ENCODE measurements at places on chromosomes 4 and X.
A peak's percentile ranks its signal among the peaks of the same experiment; 100 is the strongest.

DNA sequence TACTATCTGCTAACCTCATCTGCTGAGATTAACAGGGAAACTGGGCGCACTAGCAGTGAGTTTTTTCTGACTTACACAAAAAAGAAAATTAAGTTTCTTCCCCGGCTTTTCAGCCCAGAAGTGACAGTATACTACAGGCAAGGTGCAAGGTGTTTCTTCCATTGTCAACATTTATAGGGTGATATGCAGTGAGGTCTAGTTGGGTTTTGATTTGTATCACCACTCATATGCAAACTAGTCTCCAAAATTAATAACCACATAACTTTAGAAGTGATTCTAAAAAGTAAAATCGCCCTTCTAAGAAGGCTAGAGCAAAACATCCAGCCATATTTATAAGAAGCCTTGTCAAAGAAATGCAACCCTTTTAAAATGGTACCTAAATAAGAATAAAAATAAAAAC is 640.1 kb downstream of the ARAP2 start:
- no peak for DNase-seq

- DNase-seq: no peak
These were observed 58.6 kb upstream of the PGRMC2 start for GRCh38 chr4:128346054-128346716.

DNA sequence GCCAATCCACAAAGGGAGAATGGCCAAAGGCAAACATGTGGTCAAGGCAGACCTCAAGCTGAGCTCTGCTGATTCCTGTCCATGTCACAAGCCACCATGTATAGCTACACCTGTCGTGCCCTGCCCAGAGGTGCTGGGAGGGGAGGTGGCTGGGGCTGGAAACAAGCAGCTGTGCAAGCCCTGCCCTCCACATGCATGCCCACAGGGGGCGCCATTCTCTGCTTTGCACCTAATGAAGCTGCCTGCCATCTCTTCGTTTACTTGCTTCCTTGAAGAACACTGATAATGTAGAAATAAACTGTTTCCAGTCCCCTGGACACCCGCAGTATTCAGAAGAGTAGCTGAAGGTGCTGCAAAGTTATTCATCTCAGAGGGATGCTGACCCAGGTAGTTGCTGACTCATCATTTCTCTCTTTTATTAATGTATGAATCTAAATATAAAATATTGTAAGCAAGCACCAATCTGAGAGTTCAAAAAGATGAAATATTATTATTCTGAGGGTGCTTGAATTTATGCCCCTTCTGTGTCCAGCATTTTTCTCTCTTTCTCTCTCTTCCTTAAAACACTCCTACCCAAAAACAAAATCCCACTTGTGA is 278.6 kb downstream of the ADGRA3 start:
- peak; percentile 78 for DNase-seq

GRCh38 chr4:77240469-77241066 is 83.6 kb downstream of the CCNG2 start:
- peak; percentile 81 for DNase-seq

GRCh38 chr4:150212927-150213326 is 134.7 kb downstream of the DCLK2 start:
- DNase-seq: no peak

- no peak for DNase-seq
These were observed 70.3 kb downstream of the ARL9 start for GRCh38 chr4:56575820-56576429.

DNA sequence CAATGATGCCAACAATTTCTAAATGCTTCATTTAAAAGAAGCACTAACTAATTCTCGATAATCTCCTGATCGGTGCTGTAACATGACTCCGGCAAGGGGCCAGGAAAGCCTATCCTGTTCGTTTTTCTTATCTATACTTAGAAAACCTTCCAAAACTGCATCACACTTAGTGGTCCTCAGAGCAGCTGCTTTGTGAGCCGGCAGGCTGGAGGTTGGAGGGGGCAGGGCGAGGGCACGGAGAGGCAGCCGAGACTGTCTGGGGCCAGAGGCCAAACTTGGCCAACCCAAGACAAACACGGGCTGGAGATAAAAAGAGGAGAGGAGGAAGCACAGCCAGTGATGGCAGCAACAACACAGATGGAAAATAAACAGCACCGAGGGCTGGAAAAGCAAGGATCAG is 455.7 kb downstream of the BCOR start:
- no peak for DNase-seq

DNA sequence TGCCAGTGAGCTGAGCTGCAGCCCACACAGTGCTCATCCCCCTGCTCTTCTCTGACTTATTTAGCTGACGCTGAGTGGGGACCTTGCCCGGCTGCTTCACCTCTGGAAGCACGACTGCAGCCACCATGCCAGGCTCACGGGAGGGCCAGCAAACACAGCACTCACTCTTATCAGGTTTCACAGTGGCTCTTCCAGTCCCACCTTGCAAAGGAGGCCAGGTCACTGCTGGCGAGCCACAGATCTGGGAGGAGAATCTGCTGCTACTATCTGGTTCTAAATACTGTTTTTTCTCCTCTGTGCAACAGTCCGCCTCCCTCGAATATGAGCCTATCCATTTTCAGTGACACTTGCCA is 6.7 kb upstream of the SPON2 start:
- DNase-seq: no peak

DNA sequence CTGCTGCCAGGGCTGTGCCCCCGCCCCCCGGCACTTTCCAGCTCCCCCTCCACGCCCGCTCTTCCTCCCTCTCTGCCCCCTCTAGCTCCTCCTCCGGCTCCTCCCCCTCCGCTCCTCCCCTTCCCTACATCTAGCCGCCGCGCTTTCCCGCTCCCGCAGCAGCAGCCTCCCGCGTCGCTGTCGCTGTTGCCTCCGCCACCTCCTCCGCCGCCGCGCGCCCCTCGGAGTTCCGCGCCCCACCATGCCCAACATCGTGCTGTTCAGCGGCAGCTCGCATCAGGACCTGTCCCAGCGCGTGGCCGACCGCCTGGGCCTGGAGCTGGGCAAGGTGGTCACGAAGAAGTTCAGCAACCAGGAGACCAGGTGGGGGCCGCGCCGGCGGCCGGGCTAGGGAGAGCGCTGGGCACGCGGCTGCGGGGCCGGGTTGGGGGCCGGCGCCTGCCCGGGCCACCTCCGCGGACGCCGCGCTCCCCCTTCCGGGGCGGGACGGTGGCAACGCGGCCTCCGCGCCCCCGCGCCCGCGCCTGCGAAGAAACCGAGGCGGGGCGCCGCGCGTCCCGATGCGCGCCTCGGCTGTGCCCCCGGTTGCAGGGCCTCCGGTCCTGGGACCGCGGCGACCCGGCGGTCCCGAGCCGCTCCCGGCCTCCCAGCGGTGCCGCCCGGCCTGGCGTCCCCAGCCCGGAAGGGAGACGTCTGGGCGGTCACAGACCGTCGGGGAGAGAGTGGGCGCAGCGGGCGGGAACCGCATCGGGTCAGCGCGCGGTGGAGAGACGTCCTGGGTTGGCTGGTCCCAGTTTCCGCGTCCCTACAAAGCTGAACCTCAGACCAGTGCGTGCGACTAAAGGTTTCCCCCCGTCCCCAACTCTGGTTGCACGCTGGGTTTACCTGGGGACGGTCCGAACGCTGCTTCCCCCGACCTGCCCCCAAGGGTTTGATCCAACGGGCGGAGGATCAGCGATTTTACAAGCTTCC is at the start of gene PRPS2:
Gene PRPS2, plus strand, starts transcription at position 156 of the 972 bp plus-strand sequence. Its CDS starts 86 bp downstream, at position 242.
- peak; percentile 76 for DNase-seq

DNA sequence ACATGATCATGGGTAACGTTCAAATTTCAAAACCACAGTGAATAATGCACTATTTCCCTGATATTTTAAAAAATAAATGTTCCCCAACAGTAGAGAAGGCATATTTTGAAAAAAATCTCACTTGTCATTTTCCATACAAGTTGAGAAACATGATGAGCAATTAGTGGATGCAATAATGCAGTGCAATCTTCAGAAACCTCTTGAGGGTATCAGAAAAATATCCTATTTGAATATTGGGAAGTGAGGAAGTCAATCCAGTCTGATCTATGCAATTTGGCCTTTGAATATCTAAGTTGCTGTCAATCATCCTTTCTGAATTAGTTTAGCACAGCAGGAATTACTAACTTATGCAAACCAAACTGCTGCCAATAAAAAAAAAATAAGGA is 776.8 kb downstream of the PCDH18 start:
- DNase-seq: no peak

DNA sequence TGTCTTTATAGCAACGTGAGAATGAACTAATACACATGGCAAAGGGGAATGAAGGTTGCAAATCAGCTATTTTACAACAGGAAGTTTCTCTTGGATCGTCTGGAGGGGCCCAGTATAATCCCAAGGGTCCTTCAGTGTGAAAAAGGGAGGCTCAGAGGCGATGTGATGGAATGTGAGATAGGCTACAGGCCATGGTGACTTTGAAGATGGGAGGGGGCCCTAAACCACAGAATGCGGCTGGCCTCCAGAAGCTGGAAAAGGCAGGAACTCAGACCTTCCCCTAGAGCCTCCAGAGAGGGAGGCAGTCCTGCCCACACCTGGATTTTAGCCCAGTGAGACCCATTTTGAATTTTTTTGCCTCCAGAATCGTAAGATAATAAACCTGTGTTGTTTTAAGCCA is 69.4 kb upstream of the PGM2 start:
- DNase-seq: no peak

- DNase-seq: no peak
These were observed 462.7 kb upstream of the RPS6KA3 start for GRCh38 chrX:20729416-20729815.

- no peak for DNase-seq
These were observed 882.7 kb upstream of the PCDH10 start for GRCh38 chr4:132266374-132266773.

DNA sequence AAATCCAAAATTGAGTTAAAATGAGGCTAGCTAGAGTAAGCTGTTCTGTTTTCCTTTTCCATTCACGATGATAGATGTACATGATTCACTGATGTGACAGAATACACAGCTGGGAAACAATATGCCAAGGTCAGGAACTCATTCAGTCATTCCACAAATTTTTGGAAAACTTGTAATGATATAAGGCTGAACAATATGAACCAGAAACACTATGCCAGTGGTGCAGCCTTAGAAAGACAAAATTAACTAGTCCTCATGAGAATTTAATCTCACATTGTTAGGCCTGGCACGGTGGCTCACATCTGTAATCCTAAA is 50.0 kb upstream of the NDST3 start:
- no peak for DNase-seq

- DNase-seq: no peak
These were observed 10.9 kb downstream of the MAD2L1 start for GRCh38 chr4:120055795-120056194.

GRCh38 chr4:135201081-135201480 is 999.5 kb upstream of the PABPC4L start:
- DNase-seq: no peak

DNA sequence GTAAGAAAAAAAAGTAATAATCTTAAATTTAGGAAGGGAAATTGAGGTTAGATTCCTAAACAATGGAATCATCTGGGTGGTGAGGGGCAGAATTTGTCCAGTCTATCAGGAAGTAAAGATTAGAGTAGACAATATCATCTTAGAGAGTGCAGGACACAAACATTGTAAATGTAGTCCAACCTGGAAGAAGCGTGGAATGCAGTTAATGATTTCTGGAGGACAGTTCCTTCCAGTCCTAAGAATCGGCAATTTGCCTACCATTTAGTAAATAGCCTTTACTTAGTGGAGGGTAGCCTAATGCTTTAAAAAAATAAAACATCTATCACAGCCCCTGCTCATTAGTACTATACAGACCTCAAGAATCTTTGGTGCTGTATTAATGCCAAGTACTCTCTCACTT is 147.5 kb upstream of the TTC29 start:
- no peak for DNase-seq

DNA sequence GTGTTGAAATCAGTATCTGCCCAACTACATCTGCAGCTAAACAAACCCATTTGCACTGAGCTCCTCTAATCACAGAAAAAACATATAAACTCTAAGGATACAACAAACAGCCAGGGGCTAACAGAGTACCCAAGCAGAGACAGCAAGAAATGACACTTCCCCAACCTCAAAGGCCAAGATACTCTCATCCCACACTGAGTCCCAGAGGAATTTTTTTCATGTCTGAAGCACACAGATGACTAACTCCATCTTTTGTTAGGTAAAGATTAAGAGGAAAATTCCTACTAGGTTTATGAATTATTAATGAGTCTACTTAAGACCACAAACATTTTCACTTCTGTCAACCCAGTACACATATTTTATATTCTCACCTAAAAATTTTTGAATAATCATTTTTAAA is 31.6 kb downstream of the SEPSECS start:
- DNase-seq: no peak

GRCh38 chr4:17552427-17552826 is 24.6 kb upstream of the LAP3 start:
- DNase-seq: no peak

GRCh38 chr4:18881556-18881955 is 860.0 kb upstream of the LCORL start:
- DNase-seq: no peak

DNA sequence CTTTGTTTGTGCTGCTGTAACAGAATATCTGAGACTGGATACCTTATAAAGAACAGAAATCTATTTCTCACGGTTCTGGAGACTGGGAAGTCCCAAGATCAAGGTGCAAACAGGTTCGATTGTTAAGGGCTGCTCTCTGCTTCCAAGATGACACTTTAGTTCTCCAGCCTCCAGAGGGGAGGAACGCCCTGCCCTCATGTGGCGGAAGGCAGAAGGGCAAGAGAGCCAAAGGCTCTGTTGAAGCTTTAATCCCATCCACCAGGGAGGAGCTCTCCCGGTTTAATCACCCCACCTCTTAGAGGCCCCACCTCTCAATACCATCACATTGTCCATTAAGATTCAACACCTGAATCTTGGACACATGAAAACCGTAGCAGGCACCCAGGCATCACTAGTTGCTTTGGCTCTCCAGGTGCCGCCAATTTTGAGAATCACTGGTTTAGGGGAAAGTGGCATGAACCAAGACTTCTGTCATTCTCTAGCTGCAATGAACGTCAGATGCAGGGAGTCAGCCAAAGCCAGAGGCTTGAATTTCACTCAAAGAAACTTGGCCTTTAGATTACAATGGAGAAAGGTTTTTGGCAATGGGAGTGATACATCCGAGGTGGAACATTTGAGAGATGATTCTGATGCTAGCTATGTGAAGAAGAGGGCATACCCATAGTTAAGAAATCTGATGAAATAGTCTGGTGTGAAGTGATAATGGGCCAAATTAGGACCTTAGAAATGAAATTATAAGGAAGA is 15.7 kb downstream of the FHL1 start:
- DNase-seq: peak; percentile 59

DNA sequence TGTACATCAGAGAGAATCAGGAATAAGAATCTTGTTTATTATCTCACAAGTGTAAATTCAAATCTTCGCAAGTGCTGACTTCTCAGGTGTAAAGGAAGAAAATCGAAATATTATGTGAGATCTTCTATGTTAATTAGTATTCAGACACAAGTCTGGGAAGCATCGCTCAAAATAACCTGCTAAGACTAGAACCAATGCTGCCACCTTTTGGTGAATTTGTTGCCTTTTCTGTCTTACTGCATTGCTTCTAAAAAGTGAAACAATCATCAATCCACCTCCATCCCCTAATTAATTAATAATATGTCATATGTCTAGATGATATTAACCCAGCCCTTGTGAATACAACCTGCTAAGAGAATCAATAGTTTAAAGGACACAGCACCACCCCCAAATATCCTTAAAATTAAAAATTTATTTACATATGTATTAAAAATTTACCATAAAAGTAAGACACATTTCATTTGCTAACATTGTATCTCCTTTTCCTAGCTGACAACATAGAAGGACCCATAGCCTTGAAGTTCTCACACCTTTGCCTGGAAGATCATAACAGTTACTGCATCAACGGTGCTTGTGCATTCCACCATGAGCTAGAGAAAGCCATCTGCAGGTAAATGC is 3.5 kb downstream of the EPGN start:
- no peak for DNase-seq

- DNase-seq: no peak
These were observed 109.0 kb downstream of the SHROOM4 start for GRCh38 chrX:50705042-50705441.

- no peak for DNase-seq
These were observed 11.3 kb upstream of the ARAP2 start for GRCh38 chr4:36255577-36255976.
